Stimulated activated CD8-positive, alpha-beta memory T cell treated with anti-CD3 and anti-CD28 coated beads, Interleukin-2, amount 100 ng/mL, for 1 hour (primary cell): ENCODE measurements at places on chromosomes 2 and 18.

- no peak for DNase-seq
Measured at GRCh38 chr2:239979243-239980023, 45.7 kb downstream of the NDUFA10 start.

GRCh38 chr2:171297956-171298355, 135.8 kb downstream of the METTL8 start:
- DNase-seq: no peak

DNA sequence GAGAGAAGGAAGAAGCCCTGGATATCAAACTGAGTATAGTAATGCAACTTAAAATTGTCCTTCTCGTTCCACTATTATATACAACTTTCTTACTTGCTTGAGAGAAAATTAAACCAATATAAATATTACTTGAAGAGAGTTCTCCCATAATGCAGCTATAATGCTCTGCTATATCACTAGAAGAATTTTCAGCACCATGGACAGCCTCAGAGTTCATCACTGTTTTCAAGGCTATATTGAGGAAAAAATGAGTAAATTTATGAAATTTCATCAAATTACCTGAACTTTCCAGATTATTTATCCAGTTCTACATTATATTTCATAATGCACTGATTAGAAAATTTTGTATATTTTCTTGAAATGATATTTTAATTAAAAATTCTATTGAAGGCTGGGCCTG, 1053.5 kb upstream of the FAM98A start:
- DNase-seq: no peak

DNA sequence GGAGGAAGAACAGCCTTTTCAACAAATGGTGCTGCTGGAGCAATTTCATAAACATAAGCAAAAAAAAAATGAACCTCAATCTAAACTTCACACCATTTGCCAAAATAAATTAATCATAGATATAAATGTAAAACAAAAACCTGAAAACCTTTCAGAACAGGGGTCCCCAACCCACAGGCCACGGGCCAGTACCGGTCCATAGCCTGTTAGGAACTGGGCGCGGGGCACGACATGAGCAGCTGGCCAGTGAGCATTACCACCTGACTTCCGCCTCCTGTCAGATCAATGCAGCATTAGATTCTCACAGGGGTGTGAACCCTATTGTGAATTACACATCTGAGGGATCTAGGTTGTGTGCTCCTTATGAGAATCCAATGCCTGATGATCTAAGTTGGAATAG, 176.0 kb downstream of the EXOC6B start:
- no peak for DNase-seq

GRCh38 chr18:79863161-79864005, 65.6 kb downstream of the KCNG2 start:
- no peak for DNase-seq

GRCh38 chr2:48448274-48449061, 81.5 kb upstream of the STON1 start:
- DNase-seq: no peak

DNA sequence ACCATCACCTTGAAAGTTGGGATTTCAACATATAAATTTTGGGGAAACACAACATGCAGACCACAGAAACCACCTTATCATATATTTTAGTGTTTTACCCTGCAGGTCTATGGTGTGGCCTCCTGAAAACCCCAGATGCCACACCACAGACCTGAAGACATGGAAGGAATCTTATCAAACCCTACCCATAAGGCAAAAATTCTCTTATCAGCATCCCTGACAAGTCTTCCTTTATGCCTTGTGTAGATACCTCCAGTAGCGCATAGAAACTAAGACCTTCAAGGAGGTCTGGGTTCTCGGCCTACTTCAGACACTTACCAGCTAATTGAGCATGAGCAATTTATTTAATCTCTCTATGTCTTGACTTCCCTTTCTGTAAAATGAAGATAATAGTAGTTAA, 59.1 kb upstream of the SLC14A2 start:
- no peak for DNase-seq

DNA sequence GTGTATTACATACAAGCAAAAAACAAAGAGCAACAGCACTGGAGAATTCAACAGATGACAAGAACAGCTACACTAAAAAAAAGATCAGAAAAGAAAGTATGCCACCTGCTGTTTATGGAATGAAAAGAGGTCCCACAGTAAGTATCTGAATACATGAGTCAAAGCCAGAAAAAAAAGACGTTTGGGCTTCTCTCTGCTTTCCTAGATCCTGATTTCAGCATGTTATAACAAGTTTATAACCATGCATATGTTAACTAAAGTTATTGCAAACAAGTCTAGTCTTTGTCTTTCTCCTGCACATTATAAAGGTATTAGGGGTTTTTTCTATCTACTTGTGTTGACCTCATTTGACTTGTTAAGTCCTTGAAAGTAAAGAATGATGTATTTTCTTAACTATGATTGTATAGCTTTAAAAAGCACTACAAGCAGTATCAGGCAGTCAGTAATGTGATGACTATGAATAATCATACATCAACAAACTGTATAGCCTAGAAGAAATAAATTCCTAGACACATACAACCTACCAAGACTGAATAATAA, 108.5 kb upstream of the COL5A2 start:
- no peak for DNase-seq

DNA sequence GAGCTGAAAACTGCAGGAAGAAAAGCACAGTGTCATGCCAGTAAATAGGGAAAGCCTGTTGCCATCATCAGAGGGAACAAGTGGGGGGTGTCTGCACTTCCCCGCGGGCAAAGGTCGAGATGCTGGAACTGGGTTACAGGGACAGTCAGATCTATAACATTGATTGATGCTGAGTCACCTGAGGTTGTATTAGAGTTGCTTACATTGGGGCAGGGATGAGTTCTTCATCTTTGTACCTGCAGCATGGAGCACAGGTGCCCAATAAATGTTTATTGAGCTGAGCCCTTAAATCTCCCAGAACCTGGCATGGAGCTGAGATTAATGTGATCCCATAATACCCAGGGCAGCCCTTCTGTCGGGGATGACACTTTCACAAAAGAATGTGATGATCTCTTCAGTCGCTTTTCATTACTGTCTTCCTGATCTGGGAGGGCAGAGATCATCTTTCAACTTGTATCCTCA, 5.9 kb upstream of the RNF152 start:
- DNase-seq: no peak

DNA sequence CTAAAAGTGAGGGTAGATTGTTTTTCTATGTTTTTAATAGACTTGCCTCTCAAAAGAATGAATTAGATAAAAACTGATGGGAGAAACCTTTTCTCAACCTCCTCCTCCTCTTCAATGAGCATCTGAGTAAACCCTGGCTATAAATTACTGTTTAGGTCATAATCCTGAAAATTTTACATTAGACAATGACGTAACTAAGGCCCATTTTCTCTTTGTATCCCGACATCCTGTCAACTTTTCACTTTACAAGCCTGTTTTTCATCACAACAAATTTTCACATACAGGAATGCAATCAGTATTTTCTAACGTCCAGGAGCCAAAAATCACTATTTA, 1.3 kb downstream of the SPIRE1 start:
- DNase-seq: no peak

DNA sequence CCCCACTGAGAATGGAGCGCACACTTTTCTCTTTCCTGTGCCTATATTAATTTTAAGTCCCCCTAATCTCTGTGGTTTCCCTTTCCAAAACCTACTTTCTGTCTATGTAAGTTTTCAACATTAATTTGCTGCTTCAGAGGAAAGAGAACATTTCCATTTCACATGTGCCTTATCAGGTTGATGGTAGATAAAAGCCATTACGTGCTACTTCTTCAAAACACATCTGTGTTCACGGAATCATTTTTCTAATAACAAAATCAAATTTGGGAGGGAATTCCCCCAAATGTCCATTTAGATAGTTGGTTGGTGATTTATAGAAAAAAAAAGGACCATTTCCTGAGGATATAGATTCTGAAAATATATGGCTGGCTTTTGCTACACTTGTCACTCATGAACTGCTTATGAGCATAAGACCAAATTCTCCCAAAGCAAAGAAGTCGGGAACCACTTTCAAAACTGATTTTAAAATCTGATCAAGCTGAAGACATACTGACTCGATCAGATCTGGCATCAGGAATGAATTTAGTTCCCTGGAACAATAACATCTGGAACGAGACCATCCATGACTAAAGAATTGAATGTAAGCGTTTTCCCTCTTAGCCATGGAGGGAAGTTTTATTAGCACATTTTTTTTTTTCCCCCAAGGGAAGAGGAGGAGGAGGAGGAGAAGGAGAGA, 8.2 kb downstream of the PTGR3 start:
- DNase-seq: no peak

DNA sequence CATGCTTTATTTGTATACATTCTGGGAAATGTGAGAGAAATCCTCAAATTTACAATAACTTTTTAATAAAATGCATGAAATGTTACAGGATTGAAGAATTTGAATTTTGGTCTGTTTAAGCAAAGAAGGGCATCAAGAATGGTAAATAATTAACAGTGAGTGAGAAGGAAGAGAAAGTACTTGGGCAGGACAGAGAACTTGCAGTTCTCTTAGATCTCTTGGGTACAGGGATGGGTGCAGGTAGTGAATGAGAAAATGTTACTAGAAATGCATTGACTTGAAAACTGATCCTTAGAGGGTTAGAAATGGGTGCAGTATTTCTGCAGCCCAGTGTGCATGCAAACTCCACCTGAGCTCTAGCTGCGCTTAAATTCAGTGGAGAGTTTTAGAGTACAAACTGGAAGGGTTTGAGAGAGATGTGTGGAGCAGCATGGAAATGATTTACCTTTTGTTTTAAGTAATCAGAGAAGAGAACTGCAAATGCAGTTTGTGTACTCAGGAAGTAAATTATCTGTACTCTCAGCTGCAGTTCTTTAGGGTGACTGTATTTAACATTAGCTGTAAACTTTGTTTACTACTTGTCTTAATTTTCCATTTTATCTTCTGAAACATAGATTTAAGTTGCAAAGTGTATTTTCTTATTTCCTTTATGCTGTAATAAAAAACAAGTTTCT, 51.0 kb upstream of the RAB27B start:
- no peak for DNase-seq

GRCh38 chr18:56851774-56852173, 200.6 kb downstream of the WDR7 start:
- no peak for DNase-seq

DNA sequence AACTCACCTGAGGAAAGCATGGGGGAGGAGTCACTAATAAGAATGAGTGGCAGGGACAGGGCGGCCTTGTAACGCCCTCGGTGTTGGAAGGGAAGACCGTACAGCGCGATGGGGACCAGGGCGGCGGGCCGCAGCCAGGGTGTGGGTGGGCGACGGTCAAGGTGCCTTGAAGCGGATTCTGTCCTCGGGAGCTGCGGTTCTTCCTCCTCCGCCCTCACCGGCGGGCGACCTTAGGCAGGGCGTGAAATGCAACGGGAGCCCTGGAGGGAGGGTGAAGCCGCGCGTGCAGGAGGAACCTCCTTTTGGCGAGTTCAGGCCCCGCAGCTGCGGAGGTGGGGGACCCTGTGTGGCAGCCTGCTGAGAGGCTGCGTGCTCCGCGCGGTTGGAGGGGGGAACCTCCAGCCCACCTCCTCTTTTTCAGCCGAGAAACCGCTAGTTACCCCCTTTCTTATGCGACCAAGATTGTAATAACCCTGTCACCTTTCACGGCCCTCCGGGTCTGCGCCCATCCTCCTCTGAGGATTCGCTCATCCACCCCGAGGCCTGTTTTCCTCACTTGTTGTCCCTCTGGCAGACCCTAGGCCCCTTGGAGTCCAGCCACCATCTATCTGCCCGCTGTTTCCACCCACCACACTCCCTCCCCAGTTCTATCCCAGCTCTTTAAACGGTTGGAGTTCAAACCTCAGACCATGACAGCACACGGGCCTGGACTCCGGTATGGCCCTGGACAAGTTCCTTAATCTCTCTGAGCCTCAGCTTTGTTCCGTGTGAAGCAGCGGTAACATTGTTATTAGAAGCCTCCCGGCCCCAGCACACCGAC, 823 bp upstream of the RNU2-63P start:
- DNase-seq: no peak

- no peak for DNase-seq
Measured at GRCh38 chr2:8692783-8693156, 10.9 kb downstream of the ID2 start.

- DNase-seq: no peak
Measured at GRCh38 chr2:65264821-65265670, 37.4 kb downstream of the ACTR2 start.

- DNase-seq: no peak
Measured at GRCh38 chr2:218259099-218259961, 1.5 kb upstream of the GPBAR1 start.

- no peak for DNase-seq
Measured at GRCh38 chr2:135996304-135996703, 10.9 kb upstream of the DARS1 start.

GRCh38 chr2:232137356-232138147, 176.0 kb downstream of the DIS3L2 start:
- DNase-seq: no peak

- no peak for DNase-seq
Measured at GRCh38 chr2:40226637-40227036, 225.3 kb downstream of the SLC8A1 start.

DNA sequence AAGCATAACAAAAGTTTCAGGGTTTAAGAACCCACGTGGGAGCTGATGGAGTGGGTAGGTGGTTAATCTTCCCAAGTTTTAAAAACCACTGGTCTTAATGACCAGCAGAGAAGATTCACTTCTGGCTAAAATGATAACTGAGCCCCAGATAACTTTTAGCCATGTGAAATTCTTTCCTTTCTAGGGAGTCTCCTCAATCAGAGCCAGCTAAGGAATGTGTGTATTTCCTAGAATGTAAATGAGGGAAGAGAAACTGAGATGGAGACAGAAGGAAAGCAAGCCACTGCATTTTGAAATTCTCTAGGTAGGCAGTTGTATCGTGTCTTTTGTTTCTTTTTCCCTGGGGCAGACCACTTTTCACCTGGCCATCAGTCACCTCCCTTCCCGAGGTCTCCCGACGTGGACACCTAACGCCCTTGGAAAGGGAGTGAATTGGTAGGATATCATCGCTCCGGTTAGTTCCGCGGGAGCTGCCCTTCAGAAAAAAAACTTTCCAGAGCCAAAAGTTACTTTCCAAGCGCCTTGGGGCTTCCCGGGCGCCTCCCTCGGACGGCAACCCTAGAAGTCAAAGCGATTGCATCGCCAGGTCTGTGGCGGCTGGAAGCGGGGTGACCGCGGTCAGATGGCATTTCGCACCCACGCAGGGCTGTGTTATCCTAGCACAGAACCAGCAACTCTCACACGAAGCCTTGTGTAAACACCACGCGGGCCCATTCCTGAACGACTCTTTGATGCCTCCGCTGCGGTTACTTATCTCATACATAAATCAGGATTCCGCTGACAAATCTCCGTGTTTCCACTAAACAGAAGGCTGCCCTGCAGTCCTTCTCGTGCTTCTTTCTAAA, 1.3 kb downstream of the COLEC12 start:
- no peak for DNase-seq

GRCh38 chr2:159895258-159896065, 97.5 kb upstream of the CD302 start:
- no peak for DNase-seq

GRCh38 chr2:151756820-151757219, 22.5 kb upstream of the NEB start:
- no peak for DNase-seq

GRCh38 chr2:102336502-102336945, 19.1 kb upstream of the IL18R1 start:
- DNase-seq: no peak
